ENCODE measurements at places on chromosomes 16 and 17.

DNA sequence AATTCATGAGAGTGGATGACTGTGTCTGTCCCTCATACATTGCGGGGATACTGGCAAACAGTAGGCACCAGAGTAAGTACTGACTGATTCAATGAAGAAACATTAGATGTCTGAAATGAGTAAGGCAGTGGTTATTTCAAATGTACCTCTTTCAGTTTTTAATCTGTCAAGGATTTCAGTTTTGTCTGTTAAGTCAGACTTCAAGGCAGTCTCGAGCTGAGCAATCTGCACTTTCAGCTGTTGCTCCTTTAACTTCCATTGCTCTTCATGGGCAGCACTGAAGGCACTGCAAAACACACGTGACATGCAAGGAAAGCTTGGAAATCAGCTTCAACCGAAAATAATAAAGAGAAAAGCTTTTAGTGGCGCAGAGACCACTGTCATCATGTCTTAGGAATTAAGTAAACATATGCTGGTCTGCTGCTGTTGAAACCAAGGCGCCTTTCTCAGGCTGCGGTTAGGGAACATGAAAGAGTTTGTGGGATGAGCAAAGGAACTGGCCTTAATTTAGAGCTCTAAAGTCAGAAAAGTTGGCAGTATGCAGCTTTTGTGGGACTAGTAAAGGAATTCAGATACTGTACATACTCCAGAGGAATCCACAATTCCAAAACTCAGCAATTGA is 38.8 kb downstream of the RPGRIP1L start:
- peak; percentile 50 for DNase-seq

GRCh38 chr17:16298140-16298662 is 55.1 kb downstream of the CENPV start:
- DNase-seq = no peak

- no peak for DNase-seq
Observed at GRCh38 chr16:47970291-47970931, 185.4 kb downstream of the ABCC12 start.

GRCh38 chr17:43661699-43662412 is at the start of gene MEOX1:
Gene MEOX1 (minus strand): TSS chr17:43661922. CDS start chr17:43661534, 388 bp downstream.
- DNase-seq = peak; percentile 75

DNA sequence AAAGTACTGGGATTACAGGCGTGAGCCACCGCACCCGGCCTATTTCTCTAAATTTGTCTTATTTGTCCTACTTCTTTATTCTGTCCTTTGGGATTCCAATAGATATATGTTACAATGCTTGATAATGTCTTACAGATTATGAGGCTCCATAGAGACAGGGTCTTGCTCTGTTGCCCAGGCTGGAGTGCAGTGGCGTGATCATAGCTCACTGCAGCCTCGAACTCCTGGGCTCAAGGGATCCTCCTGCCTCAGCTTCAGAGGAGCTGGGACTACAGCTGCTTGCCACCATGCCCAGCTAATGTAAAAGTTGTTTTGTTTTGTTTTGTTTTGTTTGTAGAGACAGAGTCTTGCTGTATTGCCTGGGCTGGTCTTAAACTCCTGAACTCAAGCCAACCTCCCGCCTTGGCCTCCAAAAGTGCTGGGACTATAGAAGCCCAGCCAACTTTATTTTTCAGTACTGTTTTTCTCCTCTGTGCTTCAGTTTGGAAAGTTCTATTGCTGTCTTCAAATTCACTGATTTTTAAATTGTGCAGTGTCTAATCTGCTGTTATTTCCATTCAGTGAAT is 10.3 kb downstream of the ANKRD13B start:
- DNase-seq = peak; percentile 50

Data from right forelimb (tissue), 1 donor.